Inflammatory macrophage treated with lipopolysaccharide for 4 hours (primary cell): ENCODE measurements at places on chromosomes 2 and 18.
A peak's percentile ranks its signal among the peaks of the same experiment; 100 is the strongest.

DNA sequence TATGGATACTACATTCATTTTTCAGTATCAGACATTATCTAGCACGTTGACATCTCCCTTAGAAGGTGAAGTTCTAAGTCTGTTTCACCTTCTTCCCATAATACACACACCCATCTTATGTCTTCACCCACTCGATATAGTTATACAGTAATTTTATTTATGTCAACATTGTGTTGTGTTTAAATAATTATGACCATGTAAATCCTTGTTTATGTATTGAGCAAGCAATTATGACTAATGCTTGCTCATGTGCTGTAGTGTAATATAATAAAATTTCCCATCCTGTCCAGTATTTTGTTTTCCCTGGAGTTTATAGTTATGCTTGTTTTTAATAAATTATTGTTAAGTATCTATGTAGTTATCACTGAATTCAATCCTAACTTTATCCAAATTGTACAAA lies 163.2 kb downstream of the MTX2 start:
- no peak for DNase-seq

DNA sequence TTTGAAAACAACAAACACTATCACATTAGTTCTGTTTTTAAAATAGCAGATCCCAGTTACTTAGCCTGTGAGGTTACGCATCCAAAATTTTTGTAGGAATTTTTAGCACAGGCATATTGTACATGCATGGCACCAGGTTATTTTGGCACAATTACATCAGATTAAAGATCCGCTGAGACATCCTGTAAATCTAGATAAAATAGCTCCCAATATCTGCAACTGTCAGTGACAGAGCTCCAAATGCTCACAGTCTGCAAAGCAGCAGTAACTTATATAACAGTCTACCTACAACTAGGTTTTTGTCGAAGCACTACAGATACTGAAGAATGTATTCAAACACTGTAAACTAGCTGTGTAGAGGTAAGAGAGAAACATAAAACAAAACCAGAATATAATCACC lies 200.7 kb upstream of the KCNH7 start:
- DNase-seq = no peak

GRCh38 chr2:144642131-144642530 lies 122.2 kb upstream of the ZEB2 start:
- DNase-seq = no peak

DNA sequence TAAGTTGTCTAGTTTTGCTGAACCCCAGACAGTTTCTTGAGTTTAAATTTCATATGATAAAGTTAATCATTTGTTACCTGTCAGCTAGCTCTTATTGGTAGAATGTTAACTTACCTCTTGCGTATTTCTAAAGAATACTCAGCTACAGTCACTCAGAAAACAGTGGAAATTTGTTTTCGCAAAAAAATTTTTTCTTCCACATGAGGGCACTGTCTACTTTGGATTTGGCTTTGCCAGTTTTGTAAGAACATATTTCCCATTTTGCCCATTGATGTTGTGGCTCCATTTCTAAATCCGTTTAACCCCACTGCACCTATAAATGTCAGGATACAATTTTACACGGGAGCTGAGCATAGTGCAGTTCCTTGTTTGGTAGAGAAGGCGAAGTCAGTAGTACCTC lies 19.1 kb upstream of the GCFC2 start:
- no peak for DNase-seq

DNA sequence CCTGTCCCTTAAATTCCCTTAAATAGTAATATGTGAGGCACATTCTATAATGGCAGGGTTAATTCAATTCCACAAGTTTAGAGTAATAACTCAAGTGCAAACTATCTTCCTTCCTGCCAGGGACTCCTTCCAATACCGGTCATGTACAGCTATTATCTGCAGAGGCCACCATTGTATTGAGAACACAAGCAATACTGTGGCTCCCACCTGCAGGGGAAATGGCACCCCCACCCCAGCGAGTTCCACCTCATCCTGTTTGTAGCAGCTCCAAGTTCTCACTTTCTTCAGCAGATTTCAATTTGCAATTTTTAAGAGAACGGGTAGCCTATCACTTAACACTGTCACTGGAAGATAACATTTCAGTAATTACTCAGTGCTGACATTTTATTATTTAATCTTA lies 172.1 kb upstream of the PID1 start:
- no peak for DNase-seq

DNA sequence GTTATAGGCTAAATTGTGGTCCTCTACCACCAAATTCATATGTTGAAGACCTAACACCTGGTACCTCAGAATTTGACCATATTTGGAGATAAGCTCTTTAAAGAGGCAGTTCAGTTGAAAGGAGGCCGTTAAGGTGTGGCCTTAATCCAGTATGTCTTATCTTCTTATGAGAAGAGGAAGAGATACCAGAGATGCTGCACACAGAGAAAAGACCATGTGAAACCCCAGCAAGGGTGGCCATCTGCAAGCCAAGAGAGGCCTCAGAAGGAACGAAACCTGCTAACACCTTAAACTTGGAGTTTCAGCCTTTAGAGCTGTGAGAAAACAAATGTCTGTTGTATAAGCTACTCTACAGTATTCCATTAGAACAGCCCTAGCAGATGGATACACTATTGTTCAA lies 528.1 kb upstream of the DCC start:
- DNase-seq = no peak

DNA sequence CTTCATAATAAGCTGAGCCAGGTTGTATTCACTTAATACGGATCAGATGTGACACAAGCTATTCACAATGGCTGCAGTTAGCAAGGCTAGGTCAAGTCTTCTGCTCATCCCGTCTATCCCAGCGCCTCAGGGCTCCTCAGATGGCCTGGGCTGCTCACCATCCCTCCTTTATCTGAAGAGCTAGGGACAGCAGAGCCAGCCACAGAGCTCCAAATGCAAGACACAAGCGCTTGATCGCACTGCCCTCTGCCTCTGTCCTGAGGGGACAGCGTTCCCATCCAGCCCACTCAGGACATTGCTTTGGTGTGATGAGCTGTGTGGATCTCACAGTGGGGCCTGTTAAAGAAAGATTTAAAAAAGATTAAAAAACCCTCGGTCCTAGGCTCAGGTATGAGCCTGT lies 254.4 kb upstream of the HS6ST1 start:
- no peak for DNase-seq

DNA sequence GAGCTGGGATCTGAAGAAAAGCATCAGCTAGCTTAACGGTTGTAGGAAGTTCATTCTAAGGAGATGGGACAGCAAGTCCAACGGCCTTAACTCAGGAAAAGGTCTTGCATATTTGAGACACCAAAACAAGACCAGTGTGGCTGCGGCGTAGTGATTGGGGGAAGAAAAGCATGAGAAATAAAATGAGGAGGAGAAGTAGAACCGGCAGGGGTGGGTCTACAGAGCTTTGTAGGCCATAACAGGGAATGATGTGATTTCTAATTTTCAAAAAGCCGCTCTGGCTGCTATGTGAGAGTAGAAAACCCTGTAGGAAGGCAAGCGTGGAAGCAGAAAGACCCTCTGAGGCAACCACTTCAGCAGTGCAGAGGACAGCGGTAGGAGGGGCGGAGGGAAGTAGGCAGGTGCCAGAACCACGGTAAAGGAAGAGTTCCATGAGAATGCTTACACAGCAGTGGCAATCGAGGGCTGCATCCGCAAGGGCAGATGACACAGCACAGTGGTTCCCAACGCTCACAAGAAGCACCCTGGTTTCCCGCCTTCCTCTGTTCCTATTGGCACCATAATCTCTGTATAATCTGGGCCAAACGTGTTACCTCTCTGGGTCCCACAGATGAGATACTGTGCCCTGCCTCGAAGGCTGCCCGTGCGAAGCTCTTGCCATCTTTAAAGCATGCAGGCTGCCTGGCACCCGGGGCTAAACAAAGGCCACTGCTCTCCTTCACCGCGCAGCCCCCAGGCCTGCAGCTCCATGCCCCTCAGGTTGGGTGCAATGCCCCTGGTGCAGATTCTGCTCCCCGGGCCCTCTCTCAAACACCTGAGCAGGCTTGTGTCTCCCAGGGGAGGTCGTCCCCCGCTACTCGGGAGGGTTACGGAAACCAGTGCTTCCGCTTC lies 795 bp downstream of the ANKRD39 start:
- DNase-seq = peak; percentile 19

DNA sequence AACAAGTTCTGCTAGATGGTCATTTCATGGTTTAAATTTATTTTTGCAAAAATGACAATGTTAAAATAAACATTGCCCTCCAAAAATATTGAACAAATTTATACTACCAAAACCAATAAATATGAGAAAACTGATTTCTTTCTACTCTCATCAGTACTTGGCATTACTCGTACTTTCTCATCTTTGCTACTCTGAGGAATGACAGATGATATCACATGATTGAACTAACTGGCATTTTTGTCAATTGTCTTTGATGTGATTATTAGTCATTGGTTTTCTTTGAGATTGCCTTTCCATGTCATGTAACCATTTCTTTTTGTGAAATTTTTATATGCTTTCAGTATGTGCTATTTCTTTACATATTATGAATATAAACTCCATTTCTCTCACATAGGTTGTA lies 167.0 kb upstream of the ITGA4 start:
- no peak for DNase-seq

GRCh38 chr2:231294116-231294515 lies 95.7 kb downstream of the ARMC9 start:
- DNase-seq = no peak

DNA sequence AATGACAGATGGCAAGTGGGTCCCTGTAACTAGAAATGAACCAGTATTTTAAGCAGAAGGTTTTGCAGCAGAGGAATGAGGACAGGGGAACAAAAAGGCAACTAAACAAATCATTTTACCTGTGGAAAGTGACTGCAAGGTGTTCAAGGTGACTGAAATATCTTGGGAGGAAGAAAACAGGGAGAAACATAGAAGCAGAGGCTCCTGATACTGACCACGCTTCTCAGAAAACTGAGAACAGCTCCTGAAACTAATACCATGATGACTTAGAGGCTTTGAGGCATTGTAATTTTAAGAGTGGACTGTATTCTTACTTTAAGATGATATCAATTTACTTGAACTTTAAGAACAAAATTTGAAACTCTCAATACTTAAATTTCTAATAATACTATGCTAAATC lies at the start of gene DYTN:
TSS of gene DYTN (minus strand) at position 101 of the 400 bp plus-strand sequence. CDS start 117 bp downstream, outside the sequence.
- DNase-seq = no peak

- DNase-seq = no peak
These were observed 29.3 kb downstream of the EML4 start for GRCh38 chr2:42198466-42198865.

- peak; percentile 48 for DNase-seq
These were observed 141.8 kb downstream of the SMAD2 start for GRCh38 chr18:47788621-47789020.

GRCh38 chr2:68193787-68194372 lies 36.2 kb downstream of the PNO1 start:
- no peak for DNase-seq

- DNase-seq = no peak
These were observed 608.6 kb upstream of the CELF4 start for GRCh38 chr18:38174173-38174572.

- no peak for DNase-seq
These were observed 2072.6 kb upstream of the CELF4 start for GRCh38 chr18:39638224-39638623.

- peak; percentile 65 for DNase-seq
These were observed 209.1 kb upstream of the ID2 start for GRCh38 chr2:8472545-8473323.

DNA sequence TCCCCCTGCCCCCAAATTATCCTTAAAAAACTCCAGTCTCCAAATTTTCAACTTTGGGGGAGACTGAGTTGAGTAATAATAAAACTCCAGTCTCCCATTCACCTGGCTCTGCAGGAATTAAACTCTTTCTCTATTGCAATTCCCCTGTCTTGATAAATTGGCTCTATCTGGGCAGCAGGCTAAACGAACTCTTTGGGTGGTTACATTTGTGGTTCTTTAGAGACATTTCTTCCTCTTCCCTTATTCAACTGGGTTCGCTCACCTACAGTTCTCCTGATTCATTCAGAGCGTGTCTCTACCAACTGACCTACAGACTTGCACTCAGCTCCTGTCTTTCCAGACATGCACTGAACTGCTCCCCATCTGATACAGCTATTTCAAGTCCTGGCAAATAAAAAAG lies 17.1 kb upstream of the SOCS6 start:
- no peak for DNase-seq

DNA sequence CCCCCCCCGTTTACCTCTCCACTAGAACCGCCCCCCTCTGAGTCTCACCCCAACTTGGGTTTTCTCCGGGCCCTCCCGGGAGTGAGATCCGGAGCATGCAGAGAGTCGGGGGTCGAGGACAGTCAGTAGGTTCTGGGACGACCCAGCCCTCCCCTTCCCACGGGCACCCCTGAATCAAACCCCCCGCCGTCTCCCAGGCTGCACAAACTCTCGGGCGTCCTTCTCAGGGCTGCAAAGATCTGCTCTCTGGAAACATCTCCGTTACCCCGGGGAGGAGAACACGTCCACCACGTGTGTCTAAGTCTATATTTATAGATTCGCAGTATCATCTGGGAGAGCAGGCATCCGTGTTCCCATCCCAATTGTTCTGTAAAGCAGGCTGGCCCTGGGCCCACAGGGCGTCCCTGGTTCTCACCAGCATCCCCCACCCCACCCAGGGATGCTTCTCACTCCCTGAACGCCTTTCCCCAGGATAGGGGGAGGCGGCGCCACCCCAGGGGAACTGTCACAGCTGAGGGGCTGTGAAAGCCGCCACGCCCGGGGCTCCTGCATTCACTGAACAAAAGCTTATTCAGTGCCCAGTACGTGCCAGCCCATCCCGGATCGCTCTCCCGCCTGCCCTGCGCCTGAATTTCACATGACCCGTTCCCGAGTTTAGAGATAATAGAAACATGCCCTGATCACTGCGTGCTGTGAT lies 765 bp upstream of the DIPK1C start:
- no peak for DNase-seq

DNA sequence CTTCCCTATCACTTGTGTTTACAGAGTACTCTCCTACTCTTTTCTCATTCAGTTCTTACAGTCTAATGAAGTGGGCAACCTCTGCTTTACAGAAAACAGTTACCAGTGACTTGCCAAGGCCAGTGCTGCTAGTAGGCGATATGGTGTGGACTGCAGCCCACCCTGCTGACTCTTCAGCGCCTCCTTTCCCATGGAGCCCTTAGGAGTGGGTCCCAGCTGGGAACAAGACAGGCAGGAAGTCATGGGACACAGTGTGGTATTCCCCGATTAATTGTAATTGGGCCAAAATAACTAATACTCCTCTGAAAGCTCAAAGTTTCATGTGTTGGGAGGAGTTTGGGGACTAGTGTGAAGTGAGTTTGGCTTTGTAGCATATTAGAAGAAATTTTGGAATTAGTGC lies 120.1 kb upstream of the EML6 start:
- DNase-seq = no peak

DNA sequence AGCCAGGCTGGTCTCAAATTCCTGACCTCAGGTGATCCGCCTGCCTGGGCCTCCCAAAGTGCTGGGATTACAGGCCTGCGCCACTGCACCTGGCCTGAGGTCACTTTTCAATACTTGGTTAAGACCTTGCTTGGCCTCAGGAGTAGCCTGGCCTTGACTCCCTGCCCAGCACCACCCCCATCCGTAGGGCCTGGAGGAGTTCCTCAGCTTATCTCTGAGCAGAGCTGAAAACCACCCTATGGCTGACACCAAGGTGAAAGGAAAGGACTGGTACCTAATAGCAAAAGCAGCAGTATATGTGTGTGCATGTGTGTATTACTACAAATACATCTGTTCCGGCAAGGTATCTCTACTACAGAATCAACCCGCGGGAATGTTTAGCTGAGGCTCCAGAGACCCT lies 56.0 kb downstream of the STEAP3 start:
- DNase-seq = no peak

GRCh38 chr18:12751891-12752290 lies 49.0 kb downstream of the PSMG2 start:
- no peak for DNase-seq
